ENCODE measurements at places on chromosomes 5 and 9. TPM values are rescaled to one million over a fixed set of nuclear protein-coding genes. Genes with fewer than 3 reads are reported as not detected.

GRCh38 chr9:70594386-70594944 is 180.0 kb upstream of the KLF9 start:
- H3K27me3 ChIP-seq = no peaks in the 10 kb centered on the region
- H3K27ac ChIP-seq = no peak overlapping the region
- H3K36me3 ChIP-seq = no peaks in the 10 kb centered on the region
- H3K4me1 ChIP-seq = no peaks in the 10 kb centered on the region
- H3K4me3 ChIP-seq = no peak overlapping the region
- no peak for DNase-seq

DNA sequence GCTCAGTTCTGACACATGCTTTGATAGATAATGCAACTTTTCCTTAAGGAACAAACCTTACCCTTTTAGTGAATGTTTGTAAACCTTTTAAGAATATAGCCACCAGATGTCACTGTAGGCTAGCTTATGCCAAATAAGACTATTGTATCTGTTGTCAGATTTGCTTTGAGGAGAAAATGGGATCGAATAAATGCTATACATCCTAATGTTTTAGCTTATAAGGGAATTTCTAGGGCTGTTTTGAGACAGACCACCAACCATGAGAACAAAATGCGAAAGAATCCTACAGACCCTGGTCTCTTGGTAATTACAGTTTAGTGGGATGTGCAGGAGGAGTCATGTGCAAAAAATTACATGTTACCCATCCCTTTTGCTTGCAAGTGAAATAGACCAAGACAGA is 127.6 kb upstream of the NMUR2 start:
- H3K4me1 ChIP-seq = no peaks in the 10 kb centered on the region
- H3K27me3 ChIP-seq = peaks cover 2% of the 10 kb centered on the region
- no peaks in the 10 kb centered on the region for H3K36me3 ChIP-seq
- peak; percentile 27 for DNase-seq

- no peaks in the 10 kb centered on the region for H3K36me3 ChIP-seq
- no peak for DNase-seq
- H3K27me3 ChIP-seq = no peaks in the 10 kb centered on the region
- H3K27ac ChIP-seq = no peak overlapping the region
- no peak overlapping the region for H3K4me3 ChIP-seq
- H3K4me1 ChIP-seq = no peaks in the 10 kb centered on the region
These were observed 91.0 kb upstream of the GNAQ start for GRCh38 chr9:78122631-78123030.

GRCh38 chr9:117757561-117758190 is 53.5 kb downstream of the TLR4 start:
- no peaks in the 10 kb centered on the region for H3K4me1 ChIP-seq
- no peaks in the 10 kb centered on the region for H3K27me3 ChIP-seq
- no peak overlapping the region for H3K27ac ChIP-seq
- DNase-seq = no peak

GRCh38 chr9:16992138-16992537 is 121.7 kb upstream of the BNC2 start:
- H3K4me1 ChIP-seq = no peaks in the 10 kb centered on the region
- no peak for DNase-seq
- no peak overlapping the region for H3K27ac ChIP-seq

DNA sequence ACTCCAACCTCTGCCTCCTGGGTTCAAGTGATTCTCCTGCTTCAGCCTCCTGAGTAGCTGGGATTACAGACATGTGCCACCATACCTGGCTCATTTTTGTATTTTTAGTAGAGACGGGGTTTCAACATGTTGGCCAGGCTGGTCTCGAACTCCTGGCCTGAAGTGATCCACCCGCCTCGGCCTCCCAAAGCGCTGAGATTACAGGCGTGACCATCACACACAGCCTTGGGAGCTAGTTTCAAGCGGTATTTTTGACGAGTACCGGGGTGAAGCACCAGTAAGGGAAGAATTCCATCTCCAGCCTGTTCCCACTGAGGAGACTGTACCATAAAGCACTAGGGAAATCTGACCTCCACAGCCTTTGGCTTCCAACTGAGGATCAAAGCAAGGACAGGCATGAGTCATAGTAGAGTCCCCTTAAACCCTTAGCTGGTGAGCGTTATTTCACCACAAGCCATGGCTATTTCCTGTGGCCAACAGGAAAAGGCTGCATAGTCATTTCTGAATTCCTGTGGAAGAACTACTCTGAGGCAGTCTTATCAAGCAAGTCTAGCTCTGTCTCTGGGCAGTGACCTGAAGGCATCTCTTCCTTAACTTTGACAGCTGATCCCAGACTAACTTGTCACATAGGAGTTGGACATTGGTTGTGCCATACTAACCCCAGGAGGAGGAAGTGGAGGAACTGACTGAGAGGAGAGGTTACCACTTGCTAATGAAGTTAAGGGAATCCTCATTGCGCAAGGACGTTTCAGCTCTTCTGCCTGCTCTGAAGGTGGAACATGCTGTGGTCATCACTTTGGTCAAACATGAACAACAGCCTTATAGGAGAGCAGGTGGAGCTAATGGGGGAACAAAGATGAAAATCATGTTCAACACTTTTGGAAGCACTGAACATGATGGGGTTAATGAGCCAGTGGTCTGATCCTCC is 85.8 kb upstream of the DMRT1 start:
- no peak overlapping the region for H3K4me3 ChIP-seq
- no peaks in the 10 kb centered on the region for H3K27me3 ChIP-seq
- H3K4me1 ChIP-seq = no peaks in the 10 kb centered on the region
- H3K27ac ChIP-seq = no peak overlapping the region
- DNase-seq = no peak

- H3K4me3 ChIP-seq = no peak overlapping the region
- H3K4me1 ChIP-seq = no peaks in the 10 kb centered on the region
- no peaks in the 10 kb centered on the region for H3K27me3 ChIP-seq
- no peak overlapping the region for H3K27ac ChIP-seq
These were observed 31.7 kb downstream of the DBH start for GRCh38 chr9:133667759-133668450.

DNA sequence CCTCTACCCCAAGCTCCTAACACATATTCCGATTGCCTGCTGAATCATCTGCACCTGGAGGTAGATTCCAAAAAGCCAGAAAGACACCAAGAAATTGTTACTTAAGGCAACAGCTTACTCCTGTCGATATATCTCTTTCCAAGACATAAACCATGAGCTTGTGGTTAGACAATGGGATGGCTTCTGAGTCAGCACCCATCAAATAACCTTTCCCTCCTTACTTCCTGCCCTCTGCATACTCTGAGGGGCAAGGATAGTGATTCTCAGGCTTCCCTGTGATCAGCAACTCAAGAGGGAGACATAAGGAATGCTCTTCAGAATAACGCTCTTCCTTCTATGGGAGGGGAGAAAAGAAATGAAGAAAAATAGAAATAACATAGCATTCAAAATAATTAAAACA is 70.9 kb downstream of the TMEM215 start:
- H3K27me3 ChIP-seq = 0 out of 2 replicates have a peak, but pooled peaks cover 4% of the 10 kb centered on the region
- no peaks in the 10 kb centered on the region for H3K4me1 ChIP-seq
- no peaks in the 10 kb centered on the region for H3K36me3 ChIP-seq
- H3K4me3 ChIP-seq = no peak overlapping the region
- no peak for DNase-seq

GRCh38 chr5:134289509-134290113 is 63.7 kb upstream of the PPP2CA start:
- no peaks in the 10 kb centered on the region for H3K36me3 ChIP-seq
- DNase-seq = peak; percentile 75
- H3K27me3 ChIP-seq = no peaks in the 10 kb centered on the region
- no peaks in the 10 kb centered on the region for H3K4me1 ChIP-seq
- no peak overlapping the region for H3K4me3 ChIP-seq
- no peak overlapping the region for H3K27ac ChIP-seq

Gene BRINP1
- not detected for total RNA-seq

Gene INSL4
- not detected for total RNA-seq

Gene SOHLH1
- total RNA-seq = not detected

Gene TMEM171
- 2.1 TPM for total RNA-seq

Gene FAF2
- total RNA-seq = 86.6 TPM

Gene GLIPR2
- 4.9 TPM for total RNA-seq

Gene MARCOL
- total RNA-seq = not detected

Gene SREK1IP1
- 13.3 TPM for total RNA-seq

All from Panc1 (cell line).